NCI-H2171 (cell line): ENCODE measurements at places on chromosomes 12 and 14.

DNA sequence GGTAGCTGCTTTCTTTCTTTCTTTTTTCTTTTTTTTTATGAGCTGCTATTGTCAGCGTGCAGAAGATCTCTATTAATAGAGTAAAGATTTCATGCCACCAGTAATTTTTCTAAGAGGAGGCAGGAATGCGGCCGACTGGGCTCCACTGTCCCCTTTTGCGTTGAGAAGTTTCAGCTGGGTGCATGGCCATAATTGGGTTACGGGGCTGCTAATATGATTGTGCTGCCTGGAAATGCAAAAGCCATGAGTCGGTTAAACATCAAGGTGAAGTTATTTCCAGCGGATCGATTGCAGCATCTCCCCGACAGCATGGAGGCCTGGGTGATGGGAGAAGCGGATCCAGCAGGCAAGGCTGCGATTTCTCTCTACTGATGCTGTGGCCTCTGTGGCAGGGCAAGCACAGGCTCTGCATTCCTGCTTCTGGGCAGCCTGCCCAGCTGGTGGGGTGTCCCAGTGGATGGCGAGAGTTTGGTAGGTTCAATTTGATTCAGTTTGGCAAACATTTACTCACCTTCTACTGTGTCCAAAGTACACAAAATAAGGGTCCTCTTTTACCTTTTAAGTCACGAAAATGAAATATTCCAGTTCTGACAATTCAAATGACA is 54.4 kb upstream of the PRMT8 start:
- no peak for DNase-seq

- DNase-seq = no peak
Observed at GRCh38 chr12:108653082-108653516, 19.4 kb upstream of the SELPLG start.

DNA sequence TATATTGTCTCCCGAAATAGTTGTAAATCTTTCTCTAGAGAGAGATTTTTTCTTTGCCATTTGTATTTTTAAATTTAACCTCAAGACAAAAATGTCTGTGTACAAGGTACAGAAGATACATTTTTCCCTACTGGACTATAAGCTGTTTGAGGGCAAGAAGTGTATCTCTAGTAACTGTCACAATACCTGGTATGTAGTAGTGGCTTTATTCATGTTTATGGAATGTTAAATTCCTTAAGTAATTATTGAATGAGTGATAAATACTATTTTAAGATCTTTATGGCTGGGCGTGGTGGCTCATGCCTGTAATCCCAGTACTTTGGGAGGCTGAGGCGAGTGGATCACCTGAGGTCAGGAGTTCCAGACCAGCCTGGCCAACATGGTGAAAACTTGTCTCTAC is 24.4 kb upstream of the CDK17 start:
- no peak for DNase-seq

DNA sequence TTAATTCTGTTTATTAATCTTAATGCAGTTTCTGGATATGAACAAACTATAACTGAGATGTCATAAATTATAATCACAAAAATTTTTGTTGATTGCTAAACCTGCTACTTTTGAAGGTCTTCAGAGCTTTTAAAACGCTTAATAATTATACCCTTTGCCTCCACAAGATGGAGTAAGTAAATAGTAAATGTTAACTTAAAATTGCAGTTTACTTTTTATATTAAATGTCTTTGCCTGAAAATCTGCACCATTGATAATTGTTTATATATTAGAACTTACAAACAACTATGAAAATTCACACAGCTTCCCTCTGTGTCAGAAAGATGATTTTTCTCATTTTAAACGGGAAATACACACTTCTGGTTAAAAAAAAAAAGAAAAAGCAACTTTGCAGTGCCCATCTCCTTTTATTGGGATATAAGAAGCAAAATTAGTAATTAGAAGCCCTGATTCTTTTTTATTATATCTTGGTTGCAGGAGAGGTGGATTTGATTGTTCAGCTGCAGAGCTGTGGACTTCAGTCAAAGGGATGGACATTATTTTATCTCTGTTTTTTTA is 35.6 kb downstream of the SCFD1 start:
- no peak for DNase-seq

DNA sequence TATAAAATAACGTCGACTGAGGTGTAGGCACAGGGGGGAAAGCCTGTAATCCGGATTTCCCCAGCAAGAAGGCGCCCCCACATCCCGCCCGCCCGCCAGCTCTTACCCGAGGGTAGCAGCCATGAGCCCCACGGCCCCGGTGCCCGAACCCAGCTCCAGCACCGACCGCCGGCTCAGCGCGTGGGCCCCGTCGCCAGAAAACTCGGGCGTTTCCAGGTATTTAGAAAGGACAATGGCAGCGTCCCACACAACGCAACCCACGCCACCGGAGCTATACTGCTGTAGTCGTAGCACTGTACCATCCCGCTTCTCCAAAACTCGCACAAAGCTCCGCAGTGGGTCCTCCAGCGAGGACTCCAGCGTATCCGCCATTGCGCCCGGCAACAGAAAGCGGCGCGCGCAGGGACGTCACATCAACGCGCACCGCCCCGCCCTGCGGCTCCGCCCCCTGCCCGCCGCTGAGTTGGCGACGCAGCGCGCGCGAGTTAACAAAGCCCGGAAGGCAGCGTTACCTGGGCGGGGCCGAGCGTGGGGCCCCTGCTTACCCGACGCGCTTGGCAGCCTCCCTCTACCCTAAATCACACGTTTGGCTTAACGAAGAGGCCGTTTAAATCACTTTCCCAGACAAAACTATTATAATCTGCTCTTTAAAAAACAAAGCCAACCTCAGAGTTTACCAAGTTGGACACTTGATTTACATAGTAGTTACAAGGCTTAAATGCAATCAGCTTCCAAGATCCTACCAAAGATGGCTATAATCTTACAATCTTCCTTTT is at the start of gene VCPKMT:
TSS of gene VCPKMT (minus strand) at position 392 of the 776 bp plus-strand sequence. CDS start at position 372, 20 bp downstream.
- DNase-seq = peak; percentile 95
